ENCODE measurements at places on chromosomes 7 and 10. TPM values are rescaled to one million over a fixed set of nuclear protein-coding genes. Genes with fewer than 3 reads are reported as not detected.

The SPACDR gene
- 2.4 TPM for total RNA-seq

The C1GALT1 gene
- total RNA-seq, result 30.0 TPM

The SHTN1 gene
- not detected for total RNA-seq

The ZPBP gene
- total RNA-seq, result not detected

The SPDYE8 gene
- not detected for total RNA-seq

The LMTK2 gene
- total RNA-seq, result 17.5 TPM

The SPDYE5 gene
- not detected for total RNA-seq

The NKX2-3 gene
- total RNA-seq, result not detected

The PGAM2 gene
- 1.1 TPM for total RNA-seq

The SPDYE1 gene
- total RNA-seq, result not detected

The KLF14 gene
- not detected for total RNA-seq

The SNX10 gene
- 32.9 TPM for total RNA-seq

The NEUROG3 gene
- total RNA-seq, result not detected

The PON3 gene
- not detected for total RNA-seq

The MMP21 gene
- not detected for total RNA-seq

The TRIM50 gene
- total RNA-seq, result not detected

The MYOZ1 gene
- not detected for total RNA-seq

The TAS2R41 gene
- total RNA-seq, result not detected

The MKI67 gene
- total RNA-seq, result 192 TPM

The ANAPC16 gene
- total RNA-seq, result 92.8 TPM

The MBL2 gene
- total RNA-seq, result not detected

The CYP26C1 gene
- 0.15 TPM for total RNA-seq

The STAMBPL1 gene
- total RNA-seq, result 41.0 TPM

The CABCOCO1 gene
- total RNA-seq, result not detected

The ZNF479 gene
- not detected for total RNA-seq

The GRM3 gene
- total RNA-seq, result not detected

The AMZ1 gene
- 2.9 TPM for total RNA-seq

The CBLL1 gene
- 57.2 TPM for total RNA-seq

The SAMD9 gene
- 8.7 TPM for total RNA-seq

The CTNNA3 gene
- 0.68 TPM for total RNA-seq

The ADRA2A gene
- not detected for total RNA-seq

The FOXI2 gene
- not detected for total RNA-seq

The BHLHA15 gene
- 4.3 TPM for total RNA-seq

The HERPUD2 gene
- total RNA-seq, result 20.6 TPM

The NYAP1 gene
- total RNA-seq, result 0.10 TPM

The SLC13A1 gene
- total RNA-seq, result not detected

The LAMB4 gene
- total RNA-seq, result not detected

The ASZ1 gene
- not detected for total RNA-seq

The TRIM73 gene
- 26.2 TPM for total RNA-seq

The LYZL2 gene
- total RNA-seq, result not detected

The ASIC3 gene
- 22.3 TPM for total RNA-seq

The CDHR1 gene
- total RNA-seq, result not detected

The ZNF32 gene
- not detected for total RNA-seq

The SDK1 gene
- 0.36 TPM for total RNA-seq

The PRF1 gene
- 5.8 TPM for total RNA-seq

The PON1 gene
- total RNA-seq, result not detected

The C10orf67 gene
- total RNA-seq, result not detected

The TMEM213 gene
- total RNA-seq, result not detected

Measured in OCI-LY7 (cell line).